ENCODE measurements at places on chromosomes 5 and 9. TPM values are rescaled to one million over a fixed set of nuclear protein-coding genes. Genes with fewer than 3 reads are reported as not detected.

The WDR38 gene
- total RNA-seq, result not detected

The CDX1 gene
- not detected for total RNA-seq

The LTC4S gene
- 0.55 TPM for total RNA-seq

The PCDHGA12 gene
- 0.10 TPM for total RNA-seq

The HEXB gene
- 65.0 TPM for total RNA-seq

The UNC5A gene
- total RNA-seq, result not detected

Data from activated CD8-positive, alpha-beta memory T cell treated with anti-CD3 and anti-CD28 coated beads for 36 hours (primary cell).